ENCODE measurements at places on chromosomes 1 and 21.

DNA sequence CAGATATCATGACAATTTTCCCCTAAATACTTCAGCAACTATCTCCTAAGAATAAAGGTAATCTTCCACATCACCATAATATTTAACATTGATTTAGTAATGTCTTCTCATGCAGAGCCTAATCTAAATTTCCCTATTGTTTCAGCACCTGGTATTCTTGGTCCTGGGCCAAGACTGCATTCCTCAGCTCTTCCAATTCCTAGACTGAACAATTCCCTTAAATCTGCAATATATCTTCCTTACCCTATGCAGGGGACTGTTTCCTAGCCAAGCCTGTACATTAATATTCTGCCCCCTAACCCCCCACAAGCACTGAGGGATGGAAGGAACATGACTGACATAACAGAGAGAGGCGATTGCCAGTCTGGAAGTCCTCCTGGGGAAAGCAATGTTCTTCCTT, 28.7 kb upstream of the DISP1 start:
- DNase-seq, result no peak

GRCh38 chr1:100735244-100735643, 15.7 kb downstream of the VCAM1 start:
- no peak for DNase-seq

DNA sequence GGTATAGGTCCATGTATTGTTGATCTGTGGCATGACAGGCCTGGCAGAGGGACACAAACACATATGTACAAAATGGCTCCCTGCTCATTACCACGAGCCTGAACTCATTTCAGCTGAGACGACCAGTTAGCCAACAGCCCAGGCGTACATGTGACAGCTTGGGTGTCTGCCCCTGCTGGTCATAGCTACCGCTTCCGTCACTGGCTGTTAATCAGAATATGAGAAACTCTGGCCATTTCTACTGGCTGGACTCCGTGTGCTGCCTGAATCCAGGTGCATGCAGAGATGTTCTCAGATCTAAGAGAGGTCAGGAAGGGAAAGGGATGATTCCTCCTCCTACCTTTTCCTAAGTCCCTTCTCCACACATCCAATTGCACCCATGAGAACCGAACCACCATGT, 144.5 kb downstream of the PBX1 start:
- DNase-seq, result no peak

- no peak for DNase-seq
Observed at GRCh38 chr1:174465855-174466254, 18.1 kb downstream of the GPR52 start.

DNA sequence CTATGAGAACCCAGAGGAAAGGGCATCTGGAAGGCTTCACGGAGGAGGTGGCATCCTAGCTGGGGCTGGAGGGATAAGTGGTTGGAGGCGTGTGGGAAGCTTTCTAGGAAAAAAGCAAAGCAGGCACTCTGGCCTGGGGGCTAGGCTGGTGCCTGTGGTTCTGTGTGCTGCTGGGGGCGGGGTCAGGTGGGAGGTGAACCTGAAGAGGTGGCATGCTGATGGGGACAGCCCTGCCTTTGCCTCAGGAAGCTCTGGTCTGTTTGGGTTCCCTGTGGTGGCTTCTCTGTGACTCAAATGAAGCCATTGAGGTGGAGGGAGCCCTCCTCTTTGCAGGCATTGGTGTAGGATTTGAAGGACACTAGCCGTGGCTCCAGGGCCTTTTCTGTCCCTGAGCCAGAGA, 221.6 kb upstream of the POU3F1 start:
- DNase-seq, result no peak

DNA sequence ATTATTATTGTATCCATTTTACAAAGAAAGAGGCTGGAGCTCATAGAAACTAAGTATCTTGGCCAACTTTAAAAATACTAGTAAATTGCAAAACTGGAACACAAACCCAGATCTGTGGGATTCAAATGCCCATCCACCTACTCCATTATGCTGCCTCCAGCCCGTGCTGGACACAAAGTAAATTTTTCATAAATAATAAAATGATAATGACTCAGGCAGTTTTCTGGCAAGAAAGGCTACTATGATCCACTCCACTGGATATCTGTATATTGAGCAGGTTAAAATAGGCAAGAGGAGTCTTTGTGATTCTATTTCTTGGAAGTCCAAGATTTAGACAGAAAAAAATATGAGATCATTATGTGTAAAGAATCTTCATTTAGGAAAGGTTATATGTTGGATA, 138.3 kb upstream of the DUSP10 start:
- no peak for DNase-seq

GRCh38 chr1:152185544-152186391, 26.7 kb upstream of the RPTN start:
- DNase-seq, result no peak

DNA sequence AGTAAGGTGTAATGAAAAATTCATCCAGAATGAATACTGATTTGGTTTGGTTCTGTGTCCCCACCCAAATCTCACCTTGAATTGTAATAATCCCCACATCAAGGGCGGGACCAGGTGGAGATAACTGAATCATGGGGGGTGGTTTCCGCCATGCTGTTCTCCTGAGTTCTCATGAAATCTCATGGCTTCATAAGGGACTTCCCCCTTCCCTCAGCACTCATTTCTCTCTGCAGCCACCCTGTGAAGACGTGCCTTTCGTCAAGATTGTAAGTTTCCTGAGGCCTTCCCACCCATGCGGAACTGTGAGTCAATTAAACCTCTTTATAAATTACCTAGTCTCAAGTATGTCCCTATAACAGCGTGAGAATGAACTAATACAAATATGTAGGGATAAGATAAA, 5.5 kb upstream of the SYNJ1 start:
- no peak for DNase-seq

DNA sequence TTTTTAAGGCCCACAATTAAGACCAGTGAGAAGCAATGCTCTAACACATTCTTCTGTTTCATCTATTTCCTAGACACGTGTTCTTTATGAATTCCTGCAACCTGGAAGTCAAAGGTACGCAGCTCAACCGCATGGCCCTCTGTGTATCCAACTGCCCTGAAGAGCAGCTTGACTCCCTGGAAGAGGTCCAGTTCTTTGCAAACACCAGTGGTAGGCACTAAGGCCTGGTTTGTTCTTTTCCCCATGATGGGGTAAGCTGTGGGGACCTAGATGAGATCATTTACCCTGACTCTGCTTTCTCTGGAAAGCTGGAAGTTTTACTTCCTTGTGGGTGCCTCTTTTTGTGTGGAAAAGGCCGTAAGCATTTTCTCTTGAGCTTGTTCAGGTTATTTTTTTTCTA, 7.3 kb downstream of the SLC44A3 start:
- no peak for DNase-seq

- DNase-seq, result no peak
Observed at GRCh38 chr1:26583646-26584485, 54.3 kb downstream of the RPS6KA1 start.

- DNase-seq, result no peak
Observed at GRCh38 chr1:227744668-227745067, 9.4 kb downstream of the SNAP47 start.

GRCh38 chr1:59096501-59096900, 200.4 kb upstream of the FGGY start:
- no peak for DNase-seq

DNA sequence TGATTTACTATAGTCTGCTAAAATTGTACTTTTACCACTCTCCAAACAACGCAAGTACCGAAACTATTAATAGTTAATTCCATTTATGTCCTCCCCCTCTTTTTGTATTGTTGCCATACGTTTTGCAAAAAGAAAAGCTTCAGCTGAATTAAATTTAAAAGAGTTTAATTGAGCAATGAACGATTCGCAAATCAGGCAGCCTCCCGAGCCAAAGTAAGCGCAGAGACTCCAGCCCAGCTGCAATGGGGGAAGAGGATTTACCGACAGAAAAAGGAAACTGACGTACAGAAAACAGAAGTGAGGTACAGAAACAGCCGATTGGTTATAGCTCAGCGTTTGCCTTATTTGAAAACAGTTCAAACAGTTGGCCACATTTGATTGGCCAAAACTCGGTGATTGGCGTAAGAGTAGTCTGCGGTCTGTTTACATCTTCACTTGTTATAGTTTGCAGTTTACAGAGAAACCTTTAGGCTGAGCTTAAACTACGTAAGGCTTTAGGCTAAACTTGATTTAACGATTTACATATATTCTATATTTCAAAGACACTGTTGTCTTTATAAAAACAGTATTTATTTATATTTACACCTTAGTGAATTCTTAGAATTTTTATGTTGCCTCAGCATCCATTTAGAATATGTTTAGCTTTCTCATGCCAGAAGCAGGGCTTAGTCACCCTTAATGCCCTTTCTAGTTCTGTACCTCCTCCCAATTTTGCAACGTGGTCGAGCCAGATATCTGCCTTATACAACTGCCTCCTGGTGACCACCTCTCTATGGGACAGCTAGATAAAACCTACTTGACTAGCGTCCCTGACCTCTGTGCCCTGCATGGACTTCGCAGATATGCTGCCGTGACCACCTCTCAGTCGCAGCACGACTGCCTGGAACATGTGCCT, 23.8 kb downstream of the CR1 start:
- no peak for DNase-seq

GRCh38 chr1:145992502-145992936, 3.9 kb downstream of the TXNIP start:
- no peak for DNase-seq

DNA sequence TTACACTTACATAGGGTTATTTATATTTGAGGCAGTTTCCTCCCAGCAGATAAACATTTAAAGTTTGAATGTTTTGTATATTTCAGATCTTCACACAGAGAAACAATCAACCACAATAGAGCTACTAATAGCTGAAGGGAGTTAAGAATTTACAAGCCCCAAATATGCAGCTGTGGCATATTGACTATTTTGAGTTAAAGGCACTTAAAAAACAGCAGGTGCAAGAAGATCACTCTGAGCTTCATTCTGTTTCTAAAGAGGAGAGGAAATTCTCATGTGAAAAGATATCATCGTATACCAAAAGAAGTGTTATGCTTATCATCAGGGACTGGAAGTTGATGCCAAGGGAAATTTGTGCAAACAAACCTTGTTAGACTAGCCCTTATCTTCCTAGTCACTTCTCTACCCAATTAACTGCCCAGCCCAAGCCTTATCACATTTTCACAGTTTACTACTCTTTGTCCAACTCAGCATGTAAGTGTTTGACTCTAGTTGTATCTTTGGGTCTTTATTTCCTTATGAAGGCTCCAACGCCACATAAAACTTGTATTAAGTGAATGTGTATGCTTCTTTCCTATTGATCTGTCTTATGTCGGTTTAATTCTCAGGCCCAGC, 66.3 kb upstream of the COG2 start:
- no peak for DNase-seq

DNA sequence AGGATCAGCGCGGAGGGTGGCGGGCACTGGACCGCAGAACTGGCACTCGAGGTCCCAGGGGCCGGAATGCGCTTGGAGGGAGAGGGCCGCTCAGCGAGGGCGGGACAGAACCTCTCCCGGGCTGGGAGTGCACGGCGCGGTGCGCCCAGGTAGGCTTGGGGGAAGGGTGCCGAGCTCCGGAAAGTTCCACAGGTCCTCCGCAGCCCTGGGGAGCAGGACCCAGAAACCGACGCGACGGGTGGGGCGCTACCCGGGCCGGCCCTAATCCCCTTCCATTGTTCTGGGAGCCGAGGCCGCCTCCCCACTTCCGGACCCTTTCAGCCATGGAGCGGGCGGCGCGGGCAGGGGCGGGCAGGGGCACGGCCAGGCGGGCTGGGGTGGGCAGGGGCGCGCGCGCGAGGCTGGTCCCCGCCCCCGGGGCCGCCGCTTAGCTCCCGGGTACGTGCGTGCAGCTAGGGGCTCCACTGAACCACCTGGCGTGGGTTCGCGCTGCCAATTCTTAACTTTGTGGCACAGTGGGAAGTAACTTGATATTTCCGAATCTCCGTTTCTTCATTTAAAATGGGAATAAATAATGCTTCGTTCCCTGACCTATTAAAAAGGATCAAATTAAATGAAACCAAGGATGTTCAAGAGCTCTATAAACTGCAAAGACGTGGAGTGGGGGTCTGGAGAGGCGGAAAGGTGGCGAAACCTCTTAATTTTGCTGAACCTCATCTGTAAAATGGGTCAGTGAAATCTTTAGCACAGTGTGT, 20.7 kb downstream of the LGR6 start:
- no peak for DNase-seq

DNA sequence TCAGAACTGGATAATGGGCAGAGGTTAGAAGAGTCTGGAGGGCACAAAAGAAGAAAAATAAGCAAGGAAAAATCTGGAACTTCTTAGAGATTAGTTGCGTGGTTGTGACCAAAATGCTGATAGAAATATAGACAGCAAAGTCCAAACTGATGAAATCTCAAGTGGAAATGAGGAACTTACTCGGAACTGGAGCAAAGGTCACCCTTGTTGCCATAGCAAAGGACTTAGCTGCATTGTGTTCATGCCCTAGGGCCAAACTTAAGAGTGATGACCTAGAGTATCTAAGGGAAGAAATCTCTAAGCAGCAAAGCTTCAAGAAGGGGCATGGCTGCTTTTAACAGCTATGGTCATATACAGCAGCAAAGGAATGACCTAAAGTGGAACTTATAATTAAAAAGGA, 180.0 kb downstream of the TTLL7 start:
- DNase-seq, result no peak

GRCh38 chr21:39003982-39004633, 179.1 kb downstream of the PSMG1 start:
- DNase-seq, result no peak

- DNase-seq, result peak; percentile 65
Observed at GRCh38 chr21:36927719-36928117, 38.8 kb downstream of the HLCS start.

DNA sequence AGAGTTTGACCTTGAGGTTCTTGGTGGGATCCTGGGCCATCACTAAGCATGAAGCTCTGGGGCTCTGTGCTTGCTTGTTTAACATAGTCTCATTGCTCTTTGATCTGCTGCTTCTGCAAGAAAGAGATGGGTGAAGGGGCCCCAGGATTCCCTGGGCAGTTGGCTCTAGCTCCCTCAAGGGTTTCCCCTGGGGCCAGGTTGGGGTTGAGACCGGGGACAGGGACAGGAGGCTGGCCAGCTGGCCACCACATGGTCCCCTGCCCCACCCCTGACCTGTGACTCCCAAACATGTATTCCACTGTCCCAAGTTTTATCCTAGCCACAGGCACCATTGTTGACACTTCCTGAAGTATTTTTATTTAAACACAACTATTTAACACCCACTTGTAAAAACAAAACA, 69.5 kb downstream of the FHAD1 start:
- DNase-seq, result no peak

DNA sequence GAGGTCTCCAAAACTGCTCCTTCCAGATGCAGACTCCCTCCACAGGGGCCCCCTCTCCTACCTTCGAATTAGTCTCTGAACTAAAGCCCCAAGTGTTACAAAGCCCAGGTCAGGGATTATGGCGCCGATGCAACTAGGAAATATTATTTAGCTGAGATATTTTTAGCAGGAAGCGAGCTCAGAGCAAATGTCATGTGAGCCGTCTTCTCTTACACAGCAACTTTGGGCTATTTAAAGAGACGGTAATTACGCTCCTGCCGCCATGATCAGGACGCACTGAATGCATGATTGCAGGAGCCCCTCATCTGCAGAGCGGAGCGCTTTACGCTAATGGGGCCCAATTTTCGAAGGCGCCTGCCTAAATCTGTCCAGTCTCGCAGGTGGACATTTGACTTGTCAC, 55.3 kb upstream of the TARDBP start:
- DNase-seq, result no peak

- DNase-seq, result no peak
Observed at GRCh38 chr1:204828352-204828850, 42.3 kb upstream of the NFASC start.

GRCh38 chr1:155889566-155889965, 21.6 kb downstream of the RIT1 start:
- no peak for DNase-seq

GRCh38 chr1:25867210-25867991, 8.1 kb downstream of the PAQR7 start:
- DNase-seq, result no peak

Data from stimulated activated CD8-positive, alpha-beta memory T cell treated with anti-CD3 and anti-CD28 coated beads, Interleukin-7, amount 100 ng/mL, for 24 hours (primary cell).